ENCODE measurements at places on chromosomes 1 and 21. TPM values are rescaled to one million over a fixed set of nuclear protein-coding genes. Genes with fewer than 3 reads are reported as not detected.

DNA sequence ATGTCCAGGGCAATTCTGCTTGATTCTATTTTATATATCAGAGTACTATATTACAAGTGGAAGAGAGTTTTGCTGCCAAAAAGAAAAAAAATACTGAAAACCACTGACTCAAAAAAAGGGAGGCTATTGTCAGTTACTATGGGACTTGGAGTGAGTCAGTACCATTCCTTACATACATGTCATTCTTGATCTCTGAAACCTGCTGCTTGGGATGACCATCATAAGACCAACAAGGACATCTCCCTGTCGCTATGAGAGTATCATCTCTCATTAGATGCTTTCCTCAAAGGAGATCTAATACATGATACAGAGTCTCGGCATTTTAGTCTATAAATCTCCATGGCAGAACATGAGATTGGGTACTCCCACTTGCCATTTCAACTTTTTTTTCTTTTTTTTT lies 11.8 kb upstream of the INPP5B start:
- no peak for DNase-seq

DNA sequence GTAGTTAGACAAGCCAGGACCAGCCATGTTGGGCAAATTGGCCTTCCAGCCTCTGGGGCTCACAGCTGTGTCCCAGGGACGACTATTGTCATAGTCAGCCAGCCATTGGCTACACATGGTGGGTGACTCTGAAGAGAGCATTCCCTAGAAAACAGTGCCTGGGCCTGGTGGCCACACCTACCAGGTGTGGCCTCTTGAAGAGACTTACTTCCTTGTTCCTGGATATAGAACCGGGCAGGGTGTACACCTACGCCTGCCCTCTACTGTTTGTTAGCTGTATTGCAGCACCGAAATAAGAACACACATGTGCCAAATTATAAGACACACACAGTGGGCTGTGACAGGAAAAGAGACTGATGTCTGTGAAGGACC lies 134.6 kb upstream of the ARHGEF16 start:
- no peak for DNase-seq

GRCh38 chr21:34988625-34989024 lies 60.5 kb downstream of the RUNX1 start:
- DNase-seq = no peak

The AKR7A3 gene
- total RNA-seq = 4.2 TPM

DNA sequence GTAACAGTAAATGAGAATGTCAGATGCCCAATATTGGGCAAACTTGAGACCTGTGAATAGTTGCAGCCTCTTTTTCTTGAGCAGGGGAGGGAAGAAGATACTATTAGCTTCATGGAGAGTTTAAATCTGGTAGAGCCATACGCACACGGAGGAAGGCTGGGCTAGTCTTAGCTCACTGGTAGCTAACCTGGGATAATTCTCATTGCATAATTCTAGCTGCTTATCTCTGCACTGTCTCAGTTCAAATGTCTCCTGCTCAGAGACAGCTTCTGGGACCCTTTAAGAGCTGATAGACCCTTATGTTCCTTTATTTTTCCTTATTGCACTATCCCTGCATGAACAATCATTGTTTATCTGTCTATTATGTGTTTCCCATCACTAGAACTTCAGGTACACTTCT lies 8.4 kb downstream of the C1orf87 start:
- no peak for DNase-seq

DNA sequence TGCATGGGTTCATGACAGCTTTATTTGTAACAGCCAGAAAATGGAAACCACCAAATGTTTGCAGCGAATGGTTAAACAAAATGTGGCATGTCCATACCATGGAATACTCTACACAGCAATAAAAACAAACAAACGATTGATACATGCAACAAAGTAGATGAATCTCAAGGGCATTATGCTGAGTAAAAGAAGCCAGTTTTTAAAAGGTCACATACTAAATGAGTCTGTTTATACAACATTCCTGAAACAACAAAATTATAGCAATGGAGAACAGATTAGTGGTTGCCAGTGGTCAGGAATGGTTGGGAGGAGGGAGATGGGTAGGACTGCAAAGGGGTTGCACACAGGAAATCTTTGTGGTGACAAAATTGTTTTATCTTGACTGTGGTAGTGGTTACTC lies 202.4 kb upstream of the UBE2U start:
- no peak for DNase-seq

GRCh38 chr1:228321435-228321834 lies 85.2 kb downstream of the TRIM11 start:
- no peak for DNase-seq

GRCh38 chr1:4655674-4656532 lies 1.5 kb downstream of the AJAP1 start:
- no peak for DNase-seq

DNA sequence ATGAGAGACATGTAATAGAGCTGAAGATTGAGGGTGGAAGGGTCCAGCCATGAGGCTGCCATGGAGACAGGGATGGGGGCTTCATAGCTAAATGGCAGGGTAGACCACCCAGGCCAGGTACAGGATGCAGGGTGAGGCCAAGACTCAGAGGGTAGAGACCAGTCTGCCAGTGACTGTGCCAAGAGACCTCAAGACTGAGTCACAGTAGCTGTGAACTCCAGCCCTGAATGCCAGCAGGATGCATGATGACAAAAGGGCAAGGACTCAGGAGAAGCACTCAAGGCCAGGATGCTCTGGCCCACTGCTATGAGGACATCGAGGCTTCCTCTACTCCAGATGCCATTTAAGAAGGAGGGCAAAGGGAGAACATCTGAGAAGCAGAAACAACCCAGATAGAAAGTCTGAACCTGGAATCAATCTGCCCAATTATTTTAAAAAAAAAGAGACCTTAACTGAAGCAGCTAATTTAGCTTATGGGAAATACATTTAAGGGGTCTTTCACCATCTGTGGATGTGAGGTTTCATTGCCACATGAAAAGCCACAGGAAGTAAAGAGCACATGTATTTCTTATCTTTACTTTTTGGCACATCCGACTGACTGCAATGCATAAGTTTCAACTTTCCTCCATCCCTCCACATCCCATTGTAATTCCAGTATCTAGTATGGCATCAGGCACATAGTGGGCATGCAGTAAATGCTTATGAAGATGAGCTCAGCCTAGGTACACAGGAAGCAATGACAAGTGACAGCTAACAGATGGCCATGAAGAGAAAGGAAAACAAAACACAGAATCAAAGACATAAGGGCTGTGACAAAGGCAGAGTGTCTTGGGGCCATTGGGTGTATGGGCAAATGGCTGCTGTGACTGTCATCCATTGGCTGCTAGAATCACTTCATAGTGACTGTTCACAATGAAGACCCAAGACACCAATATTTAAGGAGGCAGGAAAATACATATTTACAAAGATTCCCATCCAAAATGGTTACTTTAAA lies 40.2 kb downstream of the SUSD4 start:
- DNase-seq = no peak

DNA sequence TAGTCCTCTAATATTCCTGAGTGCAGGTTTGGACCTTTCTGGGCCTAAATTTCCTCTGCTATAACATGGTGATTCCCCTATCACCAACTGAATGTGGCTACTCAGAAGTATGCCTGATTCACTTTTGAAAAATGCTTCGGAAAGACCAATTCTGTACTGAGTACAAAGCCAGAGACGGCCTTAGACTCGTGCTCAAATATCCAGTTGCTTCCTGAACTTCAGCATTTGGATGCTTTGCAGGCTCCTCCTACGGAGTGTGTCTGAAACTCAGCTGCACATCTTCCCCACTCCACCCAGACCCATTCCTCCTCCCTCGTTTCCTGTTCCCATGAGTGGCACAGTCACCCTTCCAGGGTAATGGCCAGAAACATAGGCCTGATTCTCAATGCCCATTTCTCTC lies 98.4 kb upstream of the GADD45A start:
- DNase-seq = no peak

The GPR37L1 gene
- 0.25 TPM for total RNA-seq

DNA sequence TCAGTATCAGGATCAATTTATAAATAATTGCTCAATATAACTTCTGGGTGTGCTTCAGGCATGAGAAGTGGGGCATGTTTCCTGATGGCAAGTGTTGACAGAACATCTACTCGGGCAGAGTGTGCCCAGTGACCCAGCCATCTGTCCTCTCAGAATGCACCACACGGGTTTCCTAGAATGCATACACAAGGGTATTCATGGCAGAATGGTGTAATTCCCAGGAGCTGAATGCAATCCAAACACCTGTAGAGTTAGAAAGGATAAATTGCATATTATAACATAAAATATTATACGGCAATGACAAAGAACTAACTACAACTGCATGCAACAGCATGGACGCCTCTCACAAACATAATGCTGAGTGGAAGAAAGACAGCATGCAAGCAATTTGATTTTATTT lies 391.9 kb downstream of the SIPA1L2 start:
- no peak for DNase-seq

DNA sequence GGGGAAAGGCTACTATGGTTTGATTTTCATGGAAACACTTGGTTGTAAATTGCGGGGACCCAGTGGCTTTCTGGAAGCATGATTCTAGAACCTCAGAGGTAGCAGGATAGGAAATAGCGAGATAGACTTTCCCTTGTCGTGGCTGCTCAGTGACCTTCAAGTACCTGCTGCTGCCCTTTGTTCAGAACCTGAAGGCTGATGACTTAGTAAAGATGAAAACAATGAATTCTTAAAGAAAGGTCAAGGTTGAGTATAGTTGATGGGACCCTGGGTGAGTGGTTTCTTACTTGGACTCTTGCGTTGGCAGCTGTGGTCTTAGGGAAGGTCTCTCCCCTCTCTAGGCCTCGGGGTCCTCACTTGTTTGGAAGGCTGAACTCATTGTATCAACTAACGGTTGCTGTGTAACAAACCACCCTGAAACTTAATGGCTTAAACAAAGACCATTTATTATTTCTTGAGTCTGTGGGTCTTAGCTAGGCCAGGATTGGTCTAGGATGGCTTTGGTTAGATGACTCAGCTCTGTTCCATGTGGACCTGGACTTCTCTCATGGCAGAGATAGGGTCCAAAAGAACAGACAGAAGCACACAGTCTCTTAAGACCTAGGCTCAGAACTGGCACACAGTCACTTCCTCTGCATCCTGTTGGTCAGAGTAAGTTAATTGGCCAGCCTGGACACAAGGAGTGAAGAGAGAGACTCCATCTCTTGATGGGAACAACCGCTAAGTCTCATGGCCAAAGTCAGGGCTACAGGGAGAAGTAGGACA lies 89.2 kb upstream of the SELENON start:
- no peak for DNase-seq

DNA sequence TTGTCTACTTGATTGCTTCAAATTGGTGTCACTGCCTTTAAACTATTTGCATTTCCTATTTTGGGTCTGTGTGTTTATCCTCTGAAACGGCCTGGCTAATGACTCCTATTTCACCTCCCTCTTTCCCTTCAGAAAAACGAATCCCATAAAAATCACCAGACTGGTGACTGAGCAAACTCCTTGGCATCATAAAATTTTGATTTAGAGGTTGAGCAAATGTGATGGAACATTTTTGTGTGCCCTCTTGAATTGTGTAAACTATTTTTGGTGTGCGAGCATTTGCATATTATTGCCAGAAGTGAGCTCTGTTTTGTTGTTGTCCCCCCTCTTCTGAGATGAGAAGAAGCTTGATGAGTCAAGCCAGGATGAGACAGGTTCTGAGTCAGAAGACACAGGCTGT lies 316.1 kb downstream of the AJAP1 start:
- DNase-seq = no peak

The TMPRSS15 gene
- not detected for total RNA-seq

DNA sequence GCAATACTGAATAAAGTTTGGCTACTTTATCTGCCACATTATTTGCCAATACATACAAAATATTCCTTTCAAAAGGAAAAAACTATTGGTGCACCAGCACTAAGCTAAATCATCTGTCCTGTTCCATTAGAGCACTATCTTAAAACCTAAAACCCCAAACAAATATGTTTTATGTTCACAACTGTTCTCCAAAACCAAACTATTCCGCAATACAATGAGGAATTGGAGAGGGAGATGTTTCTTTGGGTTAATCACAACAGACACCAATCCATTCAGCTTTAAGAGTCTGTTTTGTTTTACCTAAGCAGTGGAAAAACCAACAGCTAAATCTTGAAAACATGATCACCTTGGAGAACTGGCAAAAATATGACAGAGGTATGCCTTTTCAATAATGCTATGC lies 85.1 kb downstream of the ZNF644 start:
- no peak for DNase-seq

The FOXD2 gene
- 0.98 TPM for total RNA-seq

DNA sequence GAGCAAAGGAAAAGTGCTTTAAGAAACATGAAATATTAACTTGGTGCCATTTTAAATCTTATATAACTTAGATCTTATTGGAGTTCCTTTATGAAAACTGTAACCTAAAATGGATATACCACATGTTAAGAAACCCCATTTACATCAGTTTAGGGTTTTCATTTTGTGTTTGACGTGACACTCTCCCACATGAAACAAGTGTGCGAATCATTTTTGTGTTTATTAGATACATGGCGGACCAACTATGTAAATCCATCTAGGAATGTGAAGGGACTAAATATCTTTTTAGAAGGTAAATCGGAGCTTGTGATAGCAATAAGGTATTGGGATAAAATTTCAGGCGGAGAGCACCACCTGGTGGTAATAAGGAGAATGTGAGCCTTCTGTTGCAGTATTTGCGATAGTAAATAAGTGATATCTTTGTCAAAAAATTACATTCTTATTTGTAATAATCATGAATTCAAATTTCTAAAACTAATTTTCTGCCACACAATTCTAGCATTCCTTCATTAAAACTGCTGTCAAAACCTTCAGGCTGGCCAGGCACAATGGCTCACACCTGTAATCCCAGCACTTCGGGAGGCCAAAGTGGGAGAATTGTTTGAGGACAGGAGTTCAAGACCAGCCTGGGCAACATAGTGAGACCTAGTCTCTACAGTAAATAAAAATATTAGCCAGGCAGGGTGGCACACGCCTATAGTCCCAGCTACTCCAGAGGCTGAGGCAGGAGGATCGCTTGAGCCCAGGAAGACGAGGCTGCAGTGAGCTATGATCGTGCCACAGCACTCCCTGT lies 31.3 kb downstream of the SMAP2 start:
- DNase-seq = no peak

GRCh38 chr1:115412286-115412685 lies 74.2 kb upstream of the NGF start:
- DNase-seq = no peak

GRCh38 chr1:231584117-231584516 lies 42.5 kb upstream of the DISC1 start:
- DNase-seq = no peak

GRCh38 chr1:246281639-246282038 lies 225.4 kb downstream of the SMYD3 start:
- no peak for DNase-seq
